ENCODE measurements at places on chromosomes 5 and 9.

- H3K4me1 ChIP-seq, result peaks cover 5% of the 10 kb centered on the region
- DNase-seq, result no peak
- peak overlapping the region; percentile 33 for H3K4me3 ChIP-seq
- H3K36me3 ChIP-seq, result no peaks in the 10 kb centered on the region
- peaks cover 99% of the 10 kb centered on the region for H3K27me3 ChIP-seq
Measured at GRCh38 chr5:51389288-51389576, 6.0 kb downstream of the ISL1 start.

GRCh38 chr5:164188733-164189148 is 683.3 kb downstream of the MAT2B start:
- H3K27ac ChIP-seq, result no peak overlapping the region
- no peaks in the 10 kb centered on the region for H3K36me3 ChIP-seq
- H3K4me3 ChIP-seq, result no peak overlapping the region
- no peaks in the 10 kb centered on the region for H3K27me3 ChIP-seq
- no peak for DNase-seq

- H3K4me1 ChIP-seq, result no peaks in the 10 kb centered on the region
- no peaks in the 10 kb centered on the region for H3K27me3 ChIP-seq
- H3K27ac ChIP-seq, result no peak overlapping the region
- DNase-seq, result no peak
- H3K4me3 ChIP-seq, result no peak overlapping the region
Measured at GRCh38 chr9:37157726-37158377, 37.5 kb downstream of the ZCCHC7 start.

GRCh38 chr5:149153193-149153750 is 12.0 kb downstream of the ABLIM3 start:
- H3K27ac ChIP-seq, result no peak overlapping the region
- no peak for DNase-seq
- H3K4me3 ChIP-seq, result no peak overlapping the region
- H3K27me3 ChIP-seq, result no peaks in the 10 kb centered on the region

- H3K27ac ChIP-seq, result no peak overlapping the region
- no peaks in the 10 kb centered on the region for H3K27me3 ChIP-seq
- DNase-seq, result no peak
- no peaks in the 10 kb centered on the region for H3K36me3 ChIP-seq
- H3K4me3 ChIP-seq, result no peak overlapping the region
Measured at GRCh38 chr5:136622747-136623146, 257.4 kb upstream of the TRPC7 start.

GRCh38 chr9:77606526-77606925 is 41.6 kb downstream of the GNA14 start:
- no peak overlapping the region for H3K4me3 ChIP-seq
- DNase-seq, result no peak
- H3K4me1 ChIP-seq, result peaks cover 21% of the 10 kb centered on the region
- peak overlapping the region; percentile 60 for H3K27ac ChIP-seq
- no peaks in the 10 kb centered on the region for H3K36me3 ChIP-seq

DNA sequence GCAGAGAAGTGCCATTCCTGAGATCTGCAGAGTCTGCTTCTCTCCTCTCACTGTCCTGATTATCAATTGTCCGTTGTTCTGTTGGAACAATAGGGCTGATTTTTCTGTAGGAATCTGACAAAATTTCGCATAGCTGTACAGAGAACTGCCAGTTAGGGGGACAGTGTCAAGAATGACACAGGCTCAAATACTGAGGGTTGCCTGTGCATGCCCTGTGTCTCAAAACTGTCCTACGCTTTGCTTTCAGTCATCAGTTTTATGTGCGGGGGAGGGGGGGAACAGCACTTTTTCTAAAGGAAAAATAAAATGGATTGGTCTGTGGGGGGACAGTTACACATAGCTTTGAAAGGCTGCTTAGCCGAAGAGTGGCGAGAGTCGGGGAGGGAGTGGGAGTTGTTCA is 248.6 kb downstream of the PDZD2 start:
- no peaks in the 10 kb centered on the region for H3K4me1 ChIP-seq
- no peak overlapping the region for H3K4me3 ChIP-seq
- no peaks in the 10 kb centered on the region for H3K36me3 ChIP-seq
- no peaks in the 10 kb centered on the region for H3K27me3 ChIP-seq
- no peak overlapping the region for H3K27ac ChIP-seq

- no peaks in the 10 kb centered on the region for H3K36me3 ChIP-seq
- no peak overlapping the region for H3K4me3 ChIP-seq
- H3K27ac ChIP-seq, result no peak overlapping the region
- peaks cover 68% of the 10 kb centered on the region for H3K27me3 ChIP-seq
- H3K4me1 ChIP-seq, result no peaks in the 10 kb centered on the region
Measured at GRCh38 chr5:176788941-176789872, 21.2 kb upstream of the UNC5A start.

- no peaks in the 10 kb centered on the region for H3K36me3 ChIP-seq
- no peaks in the 10 kb centered on the region for H3K27me3 ChIP-seq
- no peak overlapping the region for H3K27ac ChIP-seq
- no peak for DNase-seq
Measured at GRCh38 chr9:98329281-98329680, 73.8 kb upstream of the TBC1D2 start.

GRCh38 chr5:179288101-179288808 is 57.0 kb downstream of the ADAMTS2 start:
- H3K27me3 ChIP-seq, result no peaks in the 10 kb centered on the region
- peaks cover 5% of the 10 kb centered on the region for H3K4me1 ChIP-seq
- H3K27ac ChIP-seq, result no peak overlapping the region
- no peak for DNase-seq
- H3K36me3 ChIP-seq, result no peaks in the 10 kb centered on the region

DNA sequence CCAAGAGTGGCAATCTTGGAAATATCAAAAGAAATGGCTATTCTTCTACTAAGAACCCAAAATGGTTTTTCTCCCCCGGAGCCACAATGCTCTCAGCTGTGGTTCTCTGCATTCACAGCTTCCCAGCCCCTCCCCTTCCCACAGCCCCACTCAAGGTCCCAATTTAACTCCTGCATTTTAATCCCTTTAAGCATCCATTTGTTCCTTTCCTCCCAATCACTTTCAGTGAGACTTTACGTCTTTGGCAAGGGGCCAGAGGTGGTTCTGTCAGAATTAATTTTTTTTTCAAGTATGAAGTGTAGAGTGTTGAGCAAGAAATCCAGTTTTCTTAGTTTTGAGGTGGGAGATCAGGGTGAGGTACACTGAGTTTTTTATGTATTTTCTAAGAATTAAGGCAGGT is 256.9 kb downstream of the GLIS3 start:
- H3K4me1 ChIP-seq, result peaks cover 9% of the 10 kb centered on the region
- DNase-seq, result no peak
- H3K4me3 ChIP-seq, result no peak overlapping the region
- no peak overlapping the region for H3K27ac ChIP-seq
- H3K36me3 ChIP-seq, result no peaks in the 10 kb centered on the region

DNA sequence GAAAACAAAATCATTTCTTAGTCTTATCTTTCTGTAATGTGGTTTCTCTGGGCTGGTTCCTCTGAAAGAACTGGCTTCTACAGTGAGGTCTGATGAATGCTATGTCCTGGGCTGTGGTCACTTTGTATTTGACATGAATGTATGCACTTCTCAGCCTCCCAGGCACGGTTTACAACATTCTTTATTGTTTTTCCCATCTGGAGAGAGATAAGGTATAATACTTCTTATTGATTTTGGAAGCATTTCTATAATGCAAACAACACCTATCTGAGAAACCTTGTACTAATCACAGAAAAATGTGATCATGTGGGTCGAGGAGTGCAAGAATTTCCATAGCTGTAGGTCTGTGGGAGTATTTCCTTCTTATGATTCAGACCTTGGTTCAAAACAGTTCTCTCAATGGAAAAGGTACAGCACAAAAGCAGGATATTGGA is 46.9 kb downstream of the ACTBL2 start:
- no peaks in the 10 kb centered on the region for H3K27me3 ChIP-seq
- no peak overlapping the region for H3K27ac ChIP-seq
- H3K4me3 ChIP-seq, result no peak overlapping the region
- no peaks in the 10 kb centered on the region for H3K4me1 ChIP-seq
- no peak for DNase-seq

GRCh38 chr9:109510506-109510905 is 12.4 kb upstream of the PTPN3 start:
- H3K27ac ChIP-seq, result no peak overlapping the region
- no peaks in the 10 kb centered on the region for H3K27me3 ChIP-seq
- H3K36me3 ChIP-seq, result no peaks in the 10 kb centered on the region
- H3K4me1 ChIP-seq, result no peaks in the 10 kb centered on the region
- no peak for DNase-seq
- no peak overlapping the region for H3K4me3 ChIP-seq

GRCh38 chr9:135036861-135037465 is 50.5 kb upstream of the OLFM1 start:
- DNase-seq, result no peak
- no peak overlapping the region for H3K4me3 ChIP-seq
- H3K36me3 ChIP-seq, result no peaks in the 10 kb centered on the region

DNA sequence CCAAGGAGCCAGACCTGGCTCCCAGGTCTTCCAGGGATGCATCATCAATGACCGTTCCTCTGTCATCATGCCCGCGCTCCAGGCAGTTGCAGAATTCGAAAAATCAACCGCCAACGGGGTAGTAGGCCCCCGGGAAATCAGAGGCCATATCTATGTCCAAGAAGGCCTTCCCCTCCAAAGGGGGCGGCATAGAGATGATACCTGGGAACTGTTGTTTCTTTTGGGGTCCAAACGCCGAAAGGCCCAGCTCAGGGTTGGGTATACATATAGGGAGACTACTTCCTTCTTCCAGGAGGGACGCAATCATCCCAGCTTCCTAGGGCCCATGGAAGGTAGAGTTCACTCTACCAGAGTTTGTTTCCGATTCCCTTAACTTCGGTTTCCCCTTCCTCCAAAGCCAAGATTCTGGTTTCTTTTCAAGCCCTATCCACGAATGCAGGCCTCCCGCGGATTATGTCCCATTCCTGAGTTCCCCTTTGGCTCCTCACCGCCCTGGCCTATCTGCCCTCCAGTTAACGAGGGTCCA is 754 bp downstream of the DCAF12 start:
- peak overlapping the region; percentile 93 for H3K27ac ChIP-seq
- H3K4me3 ChIP-seq, result peak overlapping the region; percentile 88
- peaks cover 13% of the 10 kb centered on the region for H3K4me1 ChIP-seq
- H3K36me3 ChIP-seq, result no peaks in the 10 kb centered on the region

- no peak for DNase-seq
- no peaks in the 10 kb centered on the region for H3K36me3 ChIP-seq
- H3K27ac ChIP-seq, result no peak overlapping the region
- H3K4me3 ChIP-seq, result no peak overlapping the region
Measured at GRCh38 chr5:119291056-119291455, 64.8 kb upstream of the TNFAIP8 start.

DNA sequence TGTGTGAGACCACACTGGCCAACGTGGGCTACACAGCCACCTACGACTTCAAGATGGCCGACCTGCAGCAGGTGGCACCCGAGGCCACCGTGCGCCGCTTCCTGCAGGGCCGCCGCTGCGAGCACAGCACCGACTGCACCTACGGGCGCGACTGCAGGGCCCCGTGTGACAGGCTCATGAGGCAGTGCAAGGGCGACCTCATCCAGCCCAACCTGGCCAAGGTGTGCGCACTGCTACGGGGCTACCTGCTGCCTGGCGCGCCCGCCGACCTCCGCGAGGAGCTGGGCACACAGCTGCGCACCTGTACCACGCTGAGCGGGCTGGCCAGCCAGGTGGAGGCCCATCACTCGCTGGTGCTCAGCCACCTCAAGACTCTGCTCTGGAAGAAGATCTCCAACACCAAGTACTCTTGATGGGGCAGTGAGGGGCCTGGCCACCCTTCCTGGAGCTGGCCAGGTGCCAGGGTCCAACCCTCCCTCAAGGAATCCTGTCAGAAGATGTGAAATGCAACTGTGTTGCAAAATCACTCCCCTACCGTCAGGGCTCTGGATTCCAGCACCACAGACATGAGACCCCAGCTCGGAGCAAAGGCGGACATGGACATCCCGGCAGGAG is 11.1 kb downstream of the DIPK1B start:
- H3K4me3 ChIP-seq, result no peak overlapping the region
- peaks cover 9% of the 10 kb centered on the region for H3K27me3 ChIP-seq
- peaks cover 32% of the 10 kb centered on the region for H3K4me1 ChIP-seq
- DNase-seq, result no peak
- no peaks in the 10 kb centered on the region for H3K36me3 ChIP-seq
- H3K27ac ChIP-seq, result no peak overlapping the region

- no peaks in the 10 kb centered on the region for H3K27me3 ChIP-seq
- H3K4me1 ChIP-seq, result no peaks in the 10 kb centered on the region
- H3K36me3 ChIP-seq, result no peaks in the 10 kb centered on the region
- no peak overlapping the region for H3K4me3 ChIP-seq
- no peak for DNase-seq
Measured at GRCh38 chr5:104023739-104024138, 461.1 kb upstream of the NUDT12 start.

GRCh38 chr9:81649475-81650240 is 39.7 kb downstream of the TLE1 start:
- H3K27me3 ChIP-seq, result no peaks in the 10 kb centered on the region
- no peak overlapping the region for H3K4me3 ChIP-seq
- peak; percentile 19 for DNase-seq
- peaks cover 4% of the 10 kb centered on the region for H3K36me3 ChIP-seq

GRCh38 chr9:116405321-116405720 is 251.7 kb downstream of the PAPPA start:
- no peak for DNase-seq
- no peak overlapping the region for H3K27ac ChIP-seq
- H3K36me3 ChIP-seq, result no peaks in the 10 kb centered on the region
- H3K27me3 ChIP-seq, result no peaks in the 10 kb centered on the region
- no peak overlapping the region for H3K4me3 ChIP-seq

- H3K27ac ChIP-seq, result peak overlapping the region; percentile 66
- DNase-seq, result no peak
- H3K4me3 ChIP-seq, result no peak overlapping the region
- H3K27me3 ChIP-seq, result no peaks in the 10 kb centered on the region
- H3K4me1 ChIP-seq, result peaks cover 50% of the 10 kb centered on the region
Measured at GRCh38 chr9:91817493-91818224, 132.4 kb downstream of the ROR2 start.

- no peaks in the 10 kb centered on the region for H3K27me3 ChIP-seq
- peak overlapping the region; percentile 61 for H3K27ac ChIP-seq
- H3K4me3 ChIP-seq, result no peak overlapping the region
- H3K36me3 ChIP-seq, result no peaks in the 10 kb centered on the region
Measured at GRCh38 chr5:59724482-59725391, 168.8 kb downstream of the PDE4D start.

GRCh38 chr9:133512253-133513213 is 12.2 kb downstream of the MYMK start:
- no peak overlapping the region for H3K4me3 ChIP-seq
- peaks cover 5% of the 10 kb centered on the region for H3K27me3 ChIP-seq
- peaks cover 16% of the 10 kb centered on the region for H3K4me1 ChIP-seq
- H3K27ac ChIP-seq, result no peak overlapping the region
- no peak for DNase-seq
- H3K36me3 ChIP-seq, result no peaks in the 10 kb centered on the region

- no peak for DNase-seq
- H3K4me1 ChIP-seq, result no peaks in the 10 kb centered on the region
- H3K27ac ChIP-seq, result no peak overlapping the region
- H3K36me3 ChIP-seq, result no peaks in the 10 kb centered on the region
- H3K27me3 ChIP-seq, result no peaks in the 10 kb centered on the region
Measured at GRCh38 chr9:129746092-129746777, 6.6 kb downstream of the PTGES start.

GRCh38 chr5:2737273-2738155 is 14.0 kb downstream of the IRX2 start:
- no peak for DNase-seq
- H3K4me1 ChIP-seq, result peaks cover 4% of the 10 kb centered on the region
- H3K4me3 ChIP-seq, result no peak overlapping the region
- peaks cover 74% of the 10 kb centered on the region for H3K27me3 ChIP-seq

Data from transverse colon (tissue), 4 donors.